ENCODE measurements at places on chromosomes 12 and 14.

- no peak for DNase-seq
Observed at GRCh38 chr14:100858838-100859220, 32.9 kb downstream of the MEG3 start.

- DNase-seq, result no peak
Observed at GRCh38 chr12:42762395-42762925, 172.9 kb upstream of the PRICKLE1 start.

DNA sequence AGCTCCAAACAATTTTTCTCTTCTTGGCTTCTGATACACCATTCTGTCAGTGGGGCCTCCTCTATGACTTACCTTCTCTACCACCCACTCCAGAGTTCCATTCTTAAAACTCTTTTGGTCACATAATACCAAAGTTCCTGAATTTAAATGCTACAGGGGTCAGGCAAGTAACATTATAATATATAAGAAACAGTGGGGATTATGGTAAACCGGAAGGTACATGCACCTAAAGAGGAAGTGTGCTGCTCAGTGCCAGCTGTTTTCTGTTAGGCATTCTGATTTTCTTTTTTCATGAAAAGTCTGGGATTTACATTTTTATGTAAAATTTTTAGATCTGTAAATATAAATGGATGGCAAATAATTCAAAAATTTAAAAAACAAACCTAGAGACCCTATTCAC lies 39.9 kb downstream of the SOS2 start:
- no peak for DNase-seq

DNA sequence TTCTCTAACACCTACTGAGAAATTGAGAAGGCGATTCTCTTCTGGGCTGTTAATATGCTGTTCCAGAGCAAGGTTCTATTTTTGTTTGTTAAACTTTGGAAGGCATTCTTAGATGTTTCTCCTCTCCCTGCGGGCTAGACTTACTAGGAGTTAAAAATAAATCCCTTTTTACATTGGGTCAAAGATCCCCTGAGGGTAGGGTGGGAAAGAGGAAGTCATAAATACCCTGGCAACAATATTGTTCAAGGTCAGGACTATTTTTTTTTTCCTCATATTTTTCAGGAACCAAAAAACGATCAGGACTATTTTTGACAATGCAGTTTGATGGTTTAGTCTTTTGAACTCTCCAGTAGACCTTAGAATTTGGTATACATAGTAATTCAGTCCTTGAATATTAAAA lies 12.0 kb upstream of the SLC2A14 start:
- DNase-seq, result no peak

GRCh38 chr12:108964371-108965352 lies 56.2 kb downstream of the SVOP start:
- DNase-seq, result no peak
